NCI-H2081 treated with DMSO at 0.1 percent for 48 hours (cell line): ENCODE measurements at places on chromosomes 2 and 18.

DNA sequence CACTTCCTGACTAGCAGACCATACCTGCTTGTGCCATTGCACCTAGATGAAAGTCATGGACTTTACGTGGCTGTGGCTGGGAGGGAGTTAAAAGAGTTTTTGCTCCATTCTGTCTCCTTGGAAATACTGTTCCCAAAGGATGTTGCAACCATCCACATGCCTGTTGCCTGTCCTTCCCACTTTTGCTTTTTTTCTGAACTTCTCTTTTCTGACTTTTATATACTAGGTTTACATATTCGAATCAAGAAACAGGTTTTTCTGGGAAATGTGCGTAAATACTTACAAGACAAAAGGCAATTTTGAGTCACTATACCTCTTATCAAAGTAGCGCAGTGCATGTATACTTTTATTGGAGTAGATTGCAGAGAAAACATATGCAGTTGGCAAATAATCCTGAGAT is 244.8 kb downstream of the PRKCE start:
- no peak for DNase-seq

GRCh38 chr2:64763126-64763525 is 109.4 kb upstream of the SERTAD2 start:
- DNase-seq = no peak

DNA sequence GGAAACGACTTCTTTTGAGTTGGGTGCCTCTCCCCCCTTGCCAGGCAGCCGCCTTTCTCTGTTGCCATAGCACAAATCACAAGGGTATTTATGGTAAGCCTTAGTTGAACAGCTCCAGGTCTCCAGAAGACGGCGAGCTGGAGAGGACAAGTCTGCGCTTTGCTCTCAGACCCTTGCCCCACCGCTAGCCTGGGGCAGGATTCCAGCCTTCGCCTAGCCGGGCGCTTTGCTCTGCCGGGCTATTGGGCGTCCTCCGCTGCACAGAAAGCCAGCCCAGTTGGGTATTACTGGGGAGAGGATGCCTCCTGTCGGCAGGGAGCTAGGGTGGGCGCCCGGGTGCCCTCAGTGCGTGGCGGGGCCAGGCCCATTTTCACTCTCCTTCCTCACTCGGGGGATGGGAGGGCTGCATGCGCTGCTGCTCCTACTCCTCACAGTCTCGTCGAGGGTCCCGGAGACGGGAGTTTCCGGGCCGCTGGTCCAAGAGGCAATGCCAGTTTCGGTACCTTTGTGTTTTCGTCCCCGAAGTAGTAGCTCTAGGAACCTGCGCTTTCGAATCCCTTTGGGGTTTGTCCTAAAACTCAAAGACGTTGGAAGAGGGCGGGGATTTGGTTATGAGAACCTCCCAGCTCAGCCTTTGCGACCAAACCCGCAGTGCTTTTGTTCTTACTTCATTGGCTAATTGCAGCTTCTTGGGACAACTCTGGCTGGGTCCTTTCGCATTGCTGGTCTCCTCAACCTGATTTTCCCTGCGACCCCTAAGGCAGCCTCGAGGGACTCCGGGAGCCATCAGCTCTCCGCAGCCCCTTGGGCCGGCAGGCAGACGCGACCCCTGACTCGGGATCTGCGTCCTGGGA is 3.6 kb upstream of the DLX2 start:
- no peak for DNase-seq

DNA sequence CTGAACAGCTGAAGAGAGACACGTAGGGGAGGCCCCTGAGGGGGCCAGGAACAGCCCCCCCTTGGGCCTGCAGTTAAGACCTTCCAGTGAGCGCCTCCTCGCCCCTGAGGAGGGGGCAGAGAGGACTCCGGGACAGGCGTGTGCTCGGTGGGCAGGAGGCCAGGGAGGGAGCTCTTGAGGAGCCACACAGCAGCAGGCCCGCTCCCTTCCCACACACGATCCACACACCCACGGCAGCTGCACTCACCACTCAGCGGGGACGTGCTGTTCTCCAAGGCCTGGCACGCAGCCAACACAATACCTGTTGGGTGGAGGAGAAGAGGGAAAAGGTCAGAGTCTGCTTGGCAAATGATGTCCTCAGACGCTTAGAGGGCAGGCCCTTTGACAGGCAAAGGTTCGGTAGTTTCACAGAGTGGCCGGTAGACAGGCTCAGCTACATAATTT is 39.0 kb downstream of the TGFA start:
- no peak for DNase-seq

DNA sequence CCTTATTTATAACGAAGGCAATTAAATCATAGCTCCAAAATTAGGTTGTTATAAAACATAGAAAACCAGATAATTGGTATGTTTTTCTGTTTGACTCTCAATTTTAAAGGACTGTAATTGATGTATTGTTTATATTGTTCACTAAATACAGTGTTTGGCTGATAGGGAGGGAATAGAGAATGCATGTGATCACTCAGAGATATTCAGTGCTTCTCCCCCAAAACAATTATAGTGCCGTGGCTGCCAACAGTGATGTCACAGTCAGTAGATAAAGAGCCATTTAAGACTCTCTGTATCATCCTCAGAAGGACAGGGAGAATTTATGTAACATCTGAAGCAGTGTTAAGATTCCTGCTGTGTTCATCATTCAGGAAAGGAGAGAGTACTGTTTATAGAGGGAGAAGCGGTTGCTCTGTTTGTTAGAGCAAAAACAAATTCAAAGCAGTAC is 69.6 kb downstream of the PHLPP1 start:
- peak; percentile 18 for DNase-seq

- no peak for DNase-seq
These were observed 94.8 kb upstream of the RAB12 start for GRCh38 chr18:8514409-8514808.

- DNase-seq = peak; percentile 52
These were observed 34.1 kb downstream of the ODC1 start for GRCh38 chr2:10413991-10414451.

- DNase-seq = no peak
These were observed 201.2 kb downstream of the MYCN start for GRCh38 chr2:16141641-16141921.

- no peak for DNase-seq
These were observed 70.3 kb upstream of the ZNF521 start for GRCh38 chr18:25422230-25422629.

DNA sequence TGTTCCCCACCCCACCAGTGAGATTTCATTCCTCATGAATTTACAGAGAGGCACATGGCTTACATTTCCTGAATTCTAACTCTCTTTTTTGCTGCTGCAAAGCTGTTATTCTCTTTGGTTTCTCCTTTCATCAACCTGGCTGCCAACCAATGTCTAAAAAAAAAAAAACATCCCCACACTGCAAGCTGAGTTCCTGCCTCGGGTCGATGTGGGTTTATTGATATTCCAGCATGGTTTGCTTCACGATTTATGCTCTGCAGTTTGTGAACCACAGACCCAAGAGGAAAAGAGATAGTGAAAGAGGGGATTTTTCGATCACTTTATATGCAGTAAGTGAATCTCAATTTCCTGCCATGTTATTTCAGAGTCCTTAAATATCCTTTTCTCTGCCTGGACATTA is 363.6 kb downstream of the LPIN1 start:
- no peak for DNase-seq

DNA sequence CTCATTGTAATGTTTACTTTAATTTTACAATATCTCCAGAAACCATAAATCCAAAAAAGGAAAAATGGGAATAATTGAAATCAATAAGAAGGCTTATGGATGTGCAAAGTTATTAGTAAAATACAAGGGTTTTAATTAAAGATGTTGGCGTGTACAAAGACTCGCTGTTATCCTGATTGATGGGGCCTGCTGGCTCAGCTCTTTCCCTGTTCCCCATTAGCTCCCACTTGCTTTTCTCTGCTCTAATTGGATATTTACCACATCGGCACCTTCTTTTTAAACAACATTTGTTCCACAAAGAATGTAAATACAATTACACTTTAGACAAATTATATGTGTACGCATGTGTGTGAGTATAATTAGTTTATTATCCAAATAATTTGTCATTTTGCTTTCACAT is 796.6 kb downstream of the ERBB4 start:
- peak; percentile 22 for DNase-seq

DNA sequence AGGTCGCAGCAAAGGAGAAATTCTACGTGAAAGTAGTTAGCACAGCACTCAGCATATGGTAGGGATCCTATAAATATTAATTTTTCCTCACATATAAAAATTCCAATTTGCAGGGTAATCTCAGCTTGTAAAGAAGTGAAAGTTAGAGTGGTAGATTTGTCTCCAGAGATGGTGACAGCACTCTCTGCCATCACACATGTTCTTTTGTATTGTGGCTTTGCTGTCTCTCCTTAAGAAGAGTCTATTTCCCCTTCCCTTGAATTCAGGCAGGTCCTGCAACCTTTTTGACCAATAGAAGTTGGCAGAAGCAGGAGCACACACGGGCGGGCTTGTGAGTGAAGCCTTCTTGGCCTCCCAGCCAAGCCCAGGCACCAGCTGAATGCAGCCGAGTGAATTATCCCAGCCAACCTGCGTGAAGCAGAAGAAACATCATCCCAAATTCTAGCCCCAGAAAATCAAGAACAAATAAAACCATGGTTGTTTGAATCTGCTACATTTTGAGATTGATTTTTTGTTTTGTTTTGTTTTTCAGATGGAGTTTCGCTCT is 107.8 kb upstream of the COPS8 start:
- DNase-seq = no peak

DNA sequence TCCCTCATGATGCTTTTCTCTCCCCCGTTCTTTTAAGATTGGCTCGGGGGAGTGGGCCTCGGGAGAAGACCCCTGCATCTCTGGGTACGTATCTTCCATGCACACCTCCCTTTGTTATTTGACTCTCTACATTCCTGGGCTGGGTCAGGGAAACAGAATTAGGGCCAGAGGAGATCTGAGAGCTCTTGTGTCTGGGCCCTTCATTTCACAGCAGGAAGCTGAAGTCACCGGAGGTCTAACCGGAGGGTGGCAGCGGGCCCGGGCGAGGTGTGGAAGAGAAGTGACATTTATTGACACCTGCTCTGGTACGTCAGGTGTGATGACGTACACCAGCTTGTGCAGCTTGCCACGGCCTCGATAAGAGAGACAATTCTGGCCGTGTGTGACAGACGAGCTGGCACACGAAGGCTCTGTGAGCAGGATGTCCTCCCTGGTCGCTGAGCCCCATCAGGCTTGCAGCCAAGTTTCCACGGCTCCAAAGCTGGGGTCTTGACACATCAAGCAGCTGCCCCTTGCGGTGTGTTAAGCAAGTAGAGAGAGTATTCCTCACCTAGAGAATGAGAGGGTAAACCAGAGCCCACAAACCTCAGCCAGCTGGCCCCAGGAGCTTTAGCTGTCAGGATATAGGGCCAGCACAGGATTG is 30.4 kb downstream of the TOGARAM2 start:
- peak; percentile 17 for DNase-seq

DNA sequence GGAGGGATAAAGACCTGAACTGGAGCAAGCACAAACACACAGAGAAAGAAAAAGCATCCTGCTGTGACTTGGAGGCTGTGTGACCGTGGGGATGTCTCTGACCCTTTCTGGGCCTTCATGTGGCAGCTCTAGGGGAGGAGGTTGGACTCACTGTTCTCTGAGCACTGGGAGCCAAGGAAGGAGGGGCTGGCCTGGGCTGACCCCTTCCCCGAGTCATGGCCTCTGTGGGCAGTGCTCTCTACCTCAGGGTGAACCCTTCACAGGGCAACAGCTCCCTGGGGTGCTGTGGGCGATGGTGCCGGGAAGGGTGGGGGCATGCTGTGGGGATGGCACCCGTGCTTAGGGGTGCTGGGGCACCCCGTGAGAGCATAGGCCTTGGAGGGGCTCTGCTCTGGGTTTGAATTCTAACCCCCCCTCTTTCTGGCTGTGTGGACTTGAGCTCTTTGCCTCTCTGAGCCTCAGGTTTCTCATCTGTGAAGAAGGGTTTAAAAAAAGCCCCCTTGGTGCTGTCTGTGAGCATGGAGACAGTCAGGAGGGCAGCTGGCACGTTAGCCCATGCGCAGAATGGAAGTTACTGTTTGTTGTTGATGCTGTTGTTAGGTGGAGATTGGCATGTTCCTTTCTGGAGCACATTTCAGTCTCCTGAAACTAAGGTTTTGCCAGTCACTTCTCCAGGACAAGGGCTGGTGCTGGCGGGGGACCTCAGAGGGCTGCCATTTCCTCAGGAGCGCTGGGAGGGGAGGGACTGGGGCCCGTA is 700 bp downstream of the TOGARAM2 start:
- DNase-seq = no peak

DNA sequence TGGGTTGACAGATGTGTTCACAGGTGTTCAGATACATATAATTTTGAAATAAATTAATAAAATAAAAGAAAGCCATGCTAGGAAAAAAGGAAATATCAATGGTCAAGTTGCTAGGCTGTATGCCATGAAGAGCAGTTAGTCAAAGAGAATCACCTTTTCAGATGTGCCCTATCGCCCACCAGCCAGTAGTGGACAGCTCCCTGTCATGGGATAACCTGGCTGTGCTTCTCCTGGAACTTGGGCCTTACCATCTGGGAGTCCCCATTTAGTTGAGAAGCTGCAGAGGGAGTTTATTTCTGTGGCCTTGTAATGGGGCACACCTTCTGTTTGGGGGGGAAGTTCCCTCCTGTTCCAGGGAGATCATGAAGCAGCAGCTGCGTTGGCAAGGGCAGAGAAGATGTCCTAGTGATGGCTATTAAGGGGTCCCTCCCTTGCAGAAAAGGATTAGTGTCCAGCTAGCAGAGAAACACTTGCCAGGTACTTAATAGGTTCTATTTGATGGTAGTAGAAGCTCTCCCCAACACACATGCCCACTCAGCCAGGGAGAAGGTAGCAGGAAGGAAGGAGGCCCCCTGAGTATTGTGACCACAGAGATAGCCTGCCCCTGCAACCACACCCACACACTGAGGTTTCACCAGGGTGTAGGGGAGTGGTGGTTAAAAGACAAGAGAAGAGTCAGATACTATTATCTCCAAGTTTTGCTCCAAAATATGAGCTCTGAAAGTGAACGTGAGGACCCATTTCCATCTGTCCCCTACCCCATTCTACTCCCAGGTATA is 117.7 kb downstream of the B3GNT2 start:
- no peak for DNase-seq

GRCh38 chr18:44795241-44795640 is 114.6 kb downstream of the SETBP1 start:
- DNase-seq = no peak

- no peak for DNase-seq
These were observed 94.8 kb upstream of the COL5A2 start for GRCh38 chr2:189274361-189274760.

GRCh38 chr2:74424995-74425406 is 3.5 kb downstream of the WDR54 start:
- DNase-seq = no peak

DNA sequence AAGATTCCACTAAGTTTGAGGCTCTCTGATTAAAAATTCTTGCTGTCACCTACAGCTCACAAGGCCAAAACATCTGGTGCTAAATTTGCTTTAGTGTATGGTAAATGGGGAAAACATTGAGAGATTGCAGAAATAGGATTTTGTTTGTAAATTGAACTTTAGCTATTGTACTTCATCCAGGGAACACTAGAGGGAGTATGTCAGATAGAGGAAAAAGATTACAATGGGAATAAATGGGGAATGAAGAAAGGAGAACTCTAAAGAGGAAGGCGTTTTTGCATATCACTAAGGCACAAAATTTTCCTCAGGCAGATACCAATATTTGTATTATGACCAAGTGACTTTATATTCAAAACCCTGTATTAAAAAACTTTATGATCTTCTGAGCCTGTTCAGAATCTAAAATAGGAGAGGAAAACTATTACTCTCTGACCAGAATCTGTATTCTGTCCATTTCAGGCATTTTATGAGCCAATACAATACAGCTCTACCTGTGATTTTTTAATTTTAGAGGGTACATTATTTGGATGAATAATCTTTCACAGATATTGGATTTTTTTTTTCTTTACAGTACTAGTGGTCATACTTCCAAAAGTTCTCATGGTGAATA is 52.3 kb upstream of the ITGB6 start:
- DNase-seq = no peak
